ENCODE measurements at places on chromosomes 13 and 19.

DNA sequence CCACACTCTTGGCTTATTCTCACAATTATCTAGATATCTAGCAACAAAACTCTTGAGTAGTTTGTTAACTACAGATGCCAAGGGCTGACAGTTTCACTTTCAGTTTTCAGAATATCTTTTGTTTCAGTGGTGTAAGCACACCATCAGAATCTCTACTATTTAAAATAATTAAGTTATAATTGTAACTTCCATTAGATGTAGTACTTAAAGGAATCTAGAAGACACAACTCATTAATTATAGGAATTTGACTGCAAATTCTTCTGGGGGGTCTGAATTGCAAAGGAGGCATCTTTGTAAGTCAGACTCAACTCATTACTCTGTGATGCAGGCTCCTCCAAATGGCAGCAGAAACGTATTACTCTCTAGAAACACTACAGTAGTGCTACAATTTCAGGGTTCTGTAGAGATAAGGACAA is 44.9 kb upstream of the USPL1 start:
- no peak for DNase-seq

GRCh38 chr13:80469853-80470381 is 129.0 kb upstream of the SPRY2 start:
- DNase-seq: peak; percentile 82

- DNase-seq: no peak
Measured at GRCh38 chr19:32720216-32720935, 809 bp downstream of the TDRD12 start.

GRCh38 chr13:94090773-94091480 is 388.6 kb downstream of the DCT start:
- DNase-seq: no peak

GRCh38 chr13:67229481-67230403 is at the start of gene PCDH9:
PCDH9 (minus strand) TSS chr13:67230336; CDS start chr13:67228440, 1,896 bp downstream.
- DNase-seq: peak; percentile 20

- DNase-seq: no peak
Measured at GRCh38 chr19:46602392-46603194, 1.5 kb downstream of the CALM3 start.

- DNase-seq: no peak
Measured at GRCh38 chr13:100826441-100826840, 151.8 kb upstream of the TMTC4 start.

GRCh38 chr19:13808856-13809255 is 13.6 kb downstream of the ZSWIM4 start:
- DNase-seq: peak; percentile 63

DNA sequence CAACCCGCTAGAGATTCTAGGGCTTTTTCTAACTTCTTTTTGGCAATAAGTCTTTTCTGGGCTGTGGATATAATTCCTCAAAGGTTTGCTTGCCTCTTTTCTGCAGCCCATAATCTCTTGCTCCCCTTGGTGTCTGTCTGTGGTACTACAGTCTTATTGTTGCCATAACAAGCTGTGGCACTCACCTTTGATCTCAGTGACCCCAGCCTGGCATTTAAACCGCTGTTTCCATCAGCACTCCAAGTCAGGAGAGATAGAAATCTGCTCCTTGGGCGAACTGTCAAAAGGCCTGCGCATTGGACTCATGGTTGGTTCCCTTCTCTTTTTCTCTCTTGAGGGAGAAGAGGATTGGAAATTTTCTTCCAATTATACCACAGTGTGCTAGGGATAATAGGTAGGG is 14.5 kb upstream of the MPHOSPH8 start:
- no peak for DNase-seq

GRCh38 chr13:74678308-74678965 is 544.2 kb upstream of the KLF12 start:
- no peak for DNase-seq

- no peak for DNase-seq
Measured at GRCh38 chr13:75931116-75931515, 295.0 kb downstream of the LMO7 start.

- no peak for DNase-seq
Measured at GRCh38 chr13:29154390-29154789, 334.3 kb downstream of the MTUS2 start.

- DNase-seq: peak; percentile 92
Measured at GRCh38 chr13:51453207-51453958, 547 bp upstream of the INTS6 start.

DNA sequence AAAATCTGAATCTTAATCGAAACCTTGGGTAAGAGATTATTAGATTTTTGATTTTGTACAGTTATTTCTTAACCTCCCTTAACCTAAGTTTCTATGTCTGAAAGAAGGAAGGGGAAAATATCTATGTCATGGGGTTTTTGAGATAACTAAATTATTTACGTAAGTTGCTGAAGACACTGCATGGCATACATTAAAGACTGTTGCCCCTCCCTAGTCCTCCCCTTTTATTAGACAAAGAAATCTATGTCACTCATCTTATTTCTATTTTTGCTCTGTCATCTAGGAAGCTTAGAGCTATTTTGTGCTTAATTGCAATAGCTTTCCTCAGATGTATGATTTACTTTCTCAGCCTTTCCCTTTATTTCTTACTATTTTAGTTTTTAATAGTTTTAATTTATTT is 15.0 kb downstream of the COG6 start:
- no peak for DNase-seq

GRCh38 chr13:113398963-113399754 is 35.2 kb upstream of the GRTP1 start:
- no peak for DNase-seq

DNA sequence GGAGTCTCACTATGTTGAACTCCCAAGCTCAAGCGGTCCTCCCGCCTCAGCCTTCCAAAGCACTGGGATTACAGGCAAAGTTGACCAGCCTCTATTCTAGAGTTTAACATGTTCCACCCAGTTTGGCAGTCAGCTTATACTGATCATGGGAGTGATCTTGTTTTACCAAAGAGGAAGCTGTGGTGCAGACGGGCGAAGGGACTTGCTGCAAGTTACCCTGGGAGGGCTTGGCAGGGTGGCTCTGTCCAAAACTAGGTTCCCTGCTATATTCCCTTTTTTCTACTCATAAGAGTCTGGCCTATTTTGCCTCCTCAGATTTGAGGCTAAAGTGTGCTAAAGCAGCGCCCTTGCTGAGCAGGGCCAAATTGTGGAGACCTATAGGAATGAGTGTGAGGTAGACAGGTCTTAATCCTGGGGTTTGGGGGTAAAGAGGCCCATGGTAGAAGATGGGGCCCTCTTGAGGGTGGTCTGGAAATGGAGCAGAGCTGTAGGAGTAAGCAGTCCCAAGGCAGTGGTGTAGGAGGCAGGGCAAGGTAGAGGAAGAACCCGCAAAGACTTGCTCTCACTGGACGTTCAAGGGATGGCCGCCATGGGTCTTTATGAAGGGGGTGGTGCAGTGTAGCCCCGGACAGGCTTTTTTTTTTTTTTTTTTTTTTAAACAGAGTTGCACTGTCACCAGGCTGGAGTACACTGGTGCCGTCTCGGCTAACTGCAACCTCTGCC is 3.3 kb downstream of the RPS19 start:
- peak; percentile 41 for DNase-seq

- no peak for DNase-seq
Measured at GRCh38 chr19:16397791-16398529, 73.3 kb downstream of the KLF2 start.

- no peak for DNase-seq
Measured at GRCh38 chr13:28548872-28549271, 53.9 kb upstream of the FLT1 start.

DNA sequence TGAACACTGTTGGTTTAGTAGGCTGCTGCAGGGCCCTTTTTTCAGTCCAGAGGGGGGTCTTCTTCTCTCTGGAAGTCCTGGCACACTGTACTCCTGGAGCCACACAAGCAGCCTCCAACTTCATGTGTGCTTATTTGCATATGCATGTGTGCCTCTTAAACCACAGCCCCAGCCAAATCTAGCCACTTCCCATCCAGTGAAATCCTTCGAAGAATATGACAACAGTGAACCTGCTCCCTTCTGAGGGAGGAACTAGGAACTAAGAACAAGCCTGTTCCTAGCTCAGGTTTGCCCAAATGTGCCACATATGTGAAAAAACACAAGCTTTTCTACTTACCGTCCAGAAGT is 348.5 kb downstream of the FOXO1 start:
- no peak for DNase-seq

DNA sequence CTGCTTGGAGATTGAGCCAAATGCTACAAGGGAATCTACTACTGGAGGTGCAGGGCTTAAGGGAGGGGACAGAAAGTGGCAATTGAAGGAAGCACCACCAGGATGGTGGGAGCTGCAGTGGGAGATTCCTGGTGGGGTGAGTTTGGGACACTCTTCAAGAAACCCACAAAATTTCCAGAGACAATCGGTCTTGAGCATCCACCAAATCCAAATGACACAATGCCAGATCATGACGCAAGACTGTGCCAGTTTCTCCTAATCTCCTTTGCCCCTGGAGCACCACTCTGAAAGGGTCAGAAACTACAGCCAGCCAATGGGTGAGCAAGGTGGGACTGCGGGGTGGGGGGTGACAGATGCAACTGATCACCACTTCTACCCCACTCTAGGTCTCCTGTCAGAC is 78.7 kb downstream of the LRRC63 start:
- no peak for DNase-seq

- no peak for DNase-seq
Measured at GRCh38 chr13:77563111-77563510, 27.6 kb downstream of the SCEL start.

- DNase-seq: no peak
Measured at GRCh38 chr13:99307247-99307646, at the start of gene GPR183. GPR183 (minus strand) TSS chr13:99307399; CDS start chr13:99296145, 11,254 bp downstream.

DNA sequence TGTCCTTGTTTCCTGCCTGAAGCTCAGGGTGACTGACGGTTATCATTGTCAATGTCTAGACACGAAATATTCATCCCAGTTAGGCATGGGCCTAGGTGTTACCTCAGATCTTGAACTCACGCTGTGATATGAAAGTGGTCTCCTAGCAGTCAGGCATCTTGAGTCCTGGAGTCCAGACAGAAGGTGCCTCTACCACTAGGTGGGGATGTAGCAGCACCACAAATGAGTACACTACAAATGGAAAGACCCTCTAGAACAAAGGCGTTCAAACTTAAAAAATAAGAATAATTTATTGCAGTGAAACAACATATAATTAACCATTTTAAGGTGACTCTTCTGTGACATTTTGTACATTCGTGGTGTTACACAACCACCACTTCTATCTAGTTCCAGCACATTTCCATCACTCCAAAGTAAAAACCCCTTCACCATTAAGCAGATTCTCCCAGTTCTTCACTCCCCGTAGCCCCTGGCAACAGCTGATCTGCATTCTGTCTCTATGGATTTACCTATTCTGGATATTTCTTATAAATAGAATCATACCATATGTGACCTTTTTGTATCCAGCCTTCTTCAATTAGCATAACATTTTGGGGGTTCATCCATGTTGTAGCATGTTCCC is 11.9 kb upstream of the FRY start:
- no peak for DNase-seq

GRCh38 chr19:41323023-41323422 is 13.1 kb downstream of the CCDC97 start:
- no peak for DNase-seq

DNA sequence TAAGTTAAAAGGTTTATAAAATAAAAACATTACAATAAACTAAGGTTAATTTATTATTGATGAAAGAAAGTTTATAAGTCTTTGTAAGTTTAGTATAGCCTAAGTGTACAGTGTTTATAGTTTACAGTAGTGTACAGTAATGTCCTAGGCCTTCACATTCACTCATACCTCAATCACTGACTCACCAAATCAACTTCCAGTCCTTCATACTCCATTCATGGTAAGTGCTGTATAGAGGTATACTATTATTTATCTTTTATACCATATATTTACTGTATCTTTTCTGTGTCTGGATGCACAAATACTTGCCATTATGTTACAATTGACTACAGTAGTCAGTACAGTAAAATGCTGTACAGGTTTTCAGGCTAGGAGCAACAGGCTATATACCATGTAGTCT is 490.0 kb downstream of the GPC6 start:
- no peak for DNase-seq

- DNase-seq: no peak
Measured at GRCh38 chr13:32200741-32201140, 114.4 kb downstream of the ZAR1L start.

GRCh38 chr13:32751340-32751739 is 165.1 kb downstream of the PDS5B start:
- no peak for DNase-seq

DNA sequence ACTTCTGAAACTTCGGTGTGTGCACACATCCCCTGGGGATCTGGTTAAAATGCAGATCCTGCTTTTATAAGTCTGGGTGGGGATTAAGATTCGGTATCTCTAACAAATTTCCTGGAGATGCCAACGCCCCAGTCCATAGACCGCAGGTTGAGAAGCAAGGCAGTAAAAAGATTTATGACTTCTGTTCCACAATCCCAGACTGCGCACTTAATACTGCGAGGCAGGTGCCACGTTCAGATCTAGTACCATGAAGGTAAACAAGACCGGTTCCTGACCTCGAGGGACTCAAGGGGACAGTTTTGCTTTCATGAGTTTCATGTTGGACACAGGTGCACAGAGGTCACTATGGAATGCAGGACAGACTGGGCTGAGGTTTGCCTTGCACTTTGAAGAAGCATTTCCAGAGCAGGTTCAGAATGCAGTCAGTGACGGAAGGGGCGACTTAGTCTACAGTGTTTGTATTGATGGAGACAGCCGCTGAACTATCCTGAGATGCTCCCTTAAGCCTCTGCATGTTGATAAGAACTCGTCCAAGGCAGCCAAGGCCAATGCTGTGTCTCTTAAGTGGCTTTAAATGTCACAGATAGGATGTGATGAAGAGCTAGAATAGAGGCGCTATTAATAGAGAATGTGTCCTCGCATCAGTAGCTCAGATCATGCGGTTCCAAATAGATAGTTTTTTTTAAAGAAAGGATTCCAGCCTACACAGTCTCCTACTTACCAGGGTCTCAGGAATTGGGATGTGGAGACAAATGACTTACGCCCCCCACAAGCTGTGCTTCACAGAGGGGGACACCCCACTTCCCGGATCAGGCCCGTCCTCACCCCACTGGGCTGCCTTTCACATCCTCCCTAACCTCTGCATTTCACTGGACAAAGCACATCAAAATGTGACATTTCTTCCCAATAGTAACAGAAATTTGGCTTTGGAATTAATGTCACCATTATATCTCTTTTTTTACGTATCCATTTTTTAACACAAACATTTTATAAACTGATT is 97.1 kb upstream of the IRS2 start:
- DNase-seq: no peak

Measured in Right ventricle myocardium inferior (tissue), 1 donor.